DMS 273 treated with DMSO at 0.1 percent for 48 hours (cell line): ENCODE measurements at places on chromosomes 2 and 18.
A peak's percentile ranks its signal among the peaks of the same experiment; 100 is the strongest.

- DNase-seq, result no peak
These were observed 187.6 kb downstream of the STK39 start for GRCh38 chr2:168059758-168060157.

DNA sequence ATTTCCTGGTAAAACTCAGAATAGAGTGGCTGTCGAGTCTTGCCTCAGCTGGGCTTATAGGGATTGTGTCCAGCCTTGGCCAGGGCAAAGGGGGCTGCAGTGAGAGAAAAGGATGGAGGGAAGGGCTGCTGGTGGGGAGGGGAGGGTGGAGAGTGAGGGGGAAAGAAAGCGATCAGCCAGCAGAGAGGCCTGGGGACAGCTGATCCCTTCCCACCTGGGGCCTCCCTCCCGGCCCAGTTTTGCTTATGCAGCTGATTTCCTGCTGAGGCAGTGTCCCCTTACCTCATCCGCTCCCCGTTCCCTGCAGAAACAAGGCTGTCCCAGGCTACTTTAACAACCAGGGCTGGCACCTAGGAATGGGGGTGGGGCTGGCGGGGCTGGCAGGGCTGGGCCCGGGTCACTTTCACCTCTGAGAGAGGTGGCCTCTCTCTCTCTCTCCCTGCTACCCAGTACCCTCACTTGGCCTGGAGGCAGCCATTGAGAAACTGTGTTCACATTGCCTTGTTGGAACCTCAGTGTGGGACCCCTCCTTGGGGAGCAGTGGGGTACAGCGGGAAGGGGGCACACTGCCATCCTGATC is 12.2 kb upstream of the GMPPA start:
- no peak for DNase-seq

GRCh38 chr2:30439296-30439695 is 7.8 kb upstream of the LCLAT1 start:
- DNase-seq, result no peak

- DNase-seq, result no peak
These were observed 53.3 kb upstream of the CXCR4 start for GRCh38 chr2:136171223-136171622.

DNA sequence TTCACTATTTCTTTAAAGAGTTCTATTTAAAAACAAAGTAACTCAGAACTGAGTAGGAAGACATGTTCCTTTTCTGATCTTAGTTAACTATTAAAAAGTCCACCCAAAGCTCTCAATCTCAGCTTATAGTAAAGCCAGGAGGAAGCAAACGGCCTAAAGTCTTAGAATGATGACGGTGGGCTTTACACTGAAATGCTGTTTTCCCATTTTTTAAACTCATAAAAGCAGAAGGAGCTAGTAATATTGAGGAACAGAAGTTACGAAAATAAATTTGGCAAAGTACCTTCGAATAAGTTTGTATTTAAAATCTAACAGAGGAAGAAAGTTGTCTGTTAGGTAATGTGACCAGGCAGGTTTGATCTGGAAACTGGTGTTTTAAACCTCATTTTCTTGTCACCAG is 111.1 kb downstream of the ZNF532 start:
- DNase-seq, result no peak

GRCh38 chr2:139704606-139705005 is 924.4 kb upstream of the NXPH2 start:
- DNase-seq, result no peak

DNA sequence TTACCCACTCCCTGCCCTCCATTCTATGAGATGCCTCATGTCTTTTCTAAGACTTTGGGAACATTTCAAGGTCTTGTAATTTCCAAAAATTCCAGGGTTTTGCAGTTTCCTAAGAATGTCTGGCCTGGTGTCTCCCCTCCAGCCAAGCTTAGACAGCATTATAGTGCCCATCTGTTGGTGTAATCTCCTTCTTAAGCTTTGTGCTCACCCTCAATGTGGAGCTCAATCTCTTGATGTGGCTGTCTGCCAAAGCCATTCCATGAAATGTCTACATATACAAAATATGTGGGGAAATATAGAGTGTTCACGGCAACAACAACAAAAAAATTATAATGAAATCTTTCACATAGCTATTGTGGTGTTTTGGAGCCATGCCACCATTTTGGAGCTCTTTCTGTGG is 558.4 kb downstream of the PIK3C3 start:
- no peak for DNase-seq

DNA sequence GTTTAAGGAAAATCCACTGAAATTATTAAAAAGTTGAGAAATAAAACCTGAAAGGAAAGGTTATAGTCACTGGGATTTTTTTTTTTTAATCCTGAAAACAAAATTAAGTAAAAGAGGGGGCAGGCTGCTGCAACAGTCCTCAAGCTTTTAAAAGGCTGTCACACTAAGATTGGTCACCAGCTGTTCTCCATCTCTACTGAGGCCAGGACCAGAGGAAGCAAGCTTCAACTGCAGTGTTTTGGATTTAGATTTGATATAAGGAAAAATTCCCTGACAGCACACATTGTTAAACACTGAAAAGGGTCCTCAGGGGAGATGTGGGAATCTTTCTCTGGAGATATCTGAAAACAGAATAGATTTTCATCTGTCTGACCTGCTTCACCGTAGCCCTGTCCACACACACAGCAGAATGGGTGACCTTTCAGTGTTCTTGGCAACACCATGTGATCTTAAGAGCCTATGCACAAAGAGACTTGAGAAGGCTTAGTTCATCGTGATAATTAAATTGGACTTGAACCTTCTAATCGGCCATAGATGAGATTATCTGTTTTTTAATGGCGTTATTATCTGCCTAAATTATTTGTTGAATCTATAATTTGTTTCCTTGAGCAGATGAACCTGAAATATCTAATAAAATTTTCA is 132.0 kb upstream of the BOD1L2 start:
- DNase-seq, result no peak

GRCh38 chr2:113072584-113072983 is 4.8 kb downstream of the IL1F10 start:
- DNase-seq, result no peak

- no peak for DNase-seq
These were observed 45.3 kb downstream of the RTTN start for GRCh38 chr18:70160073-70160678.

DNA sequence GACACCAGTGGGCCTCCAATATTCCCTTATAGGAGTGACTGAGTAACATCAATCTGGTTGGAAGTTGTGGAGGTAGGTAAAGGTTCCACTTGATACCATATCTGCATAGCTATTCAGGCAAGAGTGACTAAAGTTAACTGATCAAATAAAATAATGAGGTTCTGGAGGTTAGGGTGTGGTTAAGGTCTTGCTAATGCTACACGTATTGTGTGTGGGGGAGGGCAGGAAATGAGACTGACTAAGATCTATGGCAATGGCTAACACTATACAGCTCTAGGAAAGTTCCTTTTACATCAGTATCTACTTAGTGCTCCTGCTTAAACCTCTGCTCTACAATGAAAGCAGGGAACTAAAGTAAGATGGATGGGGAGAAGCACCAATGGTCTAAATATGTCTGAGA is 149.1 kb upstream of the MGAT5 start:
- DNase-seq, result no peak

GRCh38 chr2:220434385-220434784 is 807.0 kb downstream of the SLC4A3 start:
- peak; percentile 16 for DNase-seq

- no peak for DNase-seq
These were observed 13.7 kb downstream of the CFAP65 start for GRCh38 chr2:219027511-219028055.

DNA sequence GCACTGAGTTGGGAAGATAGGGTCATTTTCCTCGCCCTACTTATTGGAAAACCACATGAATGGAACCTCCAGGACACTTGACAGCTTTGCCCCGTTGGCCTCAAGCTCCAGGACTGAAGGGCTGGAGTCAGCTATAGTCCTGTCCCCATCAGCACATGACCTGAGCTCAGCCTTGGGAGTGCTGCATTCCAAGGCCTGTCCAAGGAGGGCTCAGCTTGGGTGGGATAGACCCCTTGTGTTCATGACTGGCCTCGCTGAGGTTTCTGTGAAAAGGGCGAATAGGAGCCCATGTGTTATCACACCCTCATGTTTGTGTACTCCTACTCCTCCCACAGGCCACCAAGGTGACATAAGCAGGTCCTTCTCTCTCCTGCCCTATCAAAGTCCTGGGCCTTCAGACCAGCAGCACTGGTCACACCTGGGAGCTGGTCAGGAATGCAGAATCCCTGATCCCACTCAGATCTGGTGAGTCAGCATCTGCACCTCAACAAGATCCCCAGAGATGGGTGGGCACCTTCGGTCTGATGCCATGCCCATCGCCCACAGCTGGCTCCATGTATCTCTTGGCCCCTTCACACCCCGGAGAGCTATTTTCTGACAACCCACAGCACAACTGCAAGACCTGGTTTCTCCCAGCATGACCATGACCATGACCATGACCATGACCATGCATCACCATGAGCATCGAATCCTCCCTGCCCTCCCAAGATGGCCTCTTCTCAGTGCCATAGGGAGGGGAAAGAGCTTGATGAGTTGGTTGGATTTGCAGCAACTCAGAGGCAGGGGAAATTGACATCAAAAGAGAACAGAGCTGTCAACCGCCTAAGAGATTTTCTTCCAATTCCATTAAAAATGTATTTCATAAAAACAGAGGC is 83.0 kb upstream of the RAB6C start:
- DNase-seq, result no peak

DNA sequence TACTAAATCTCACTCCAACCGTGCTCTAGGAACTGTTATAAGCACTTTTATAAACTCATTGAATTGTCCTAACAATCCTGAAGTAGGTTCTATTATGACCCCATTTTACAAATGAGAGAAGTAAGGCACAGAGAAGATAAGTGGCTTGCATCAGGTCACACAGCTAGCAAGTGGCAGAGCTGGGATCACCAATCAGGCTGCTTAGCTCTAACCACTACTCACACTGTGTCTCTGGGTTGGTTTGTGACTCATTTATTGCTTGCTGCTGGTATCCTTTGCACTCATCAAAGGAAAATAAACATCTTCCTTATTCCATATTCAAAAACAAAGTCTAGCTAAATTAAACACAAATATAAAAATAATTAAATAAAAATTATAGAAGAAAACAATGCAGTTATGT is 42.5 kb upstream of the IL1R2 start:
- DNase-seq, result no peak

DNA sequence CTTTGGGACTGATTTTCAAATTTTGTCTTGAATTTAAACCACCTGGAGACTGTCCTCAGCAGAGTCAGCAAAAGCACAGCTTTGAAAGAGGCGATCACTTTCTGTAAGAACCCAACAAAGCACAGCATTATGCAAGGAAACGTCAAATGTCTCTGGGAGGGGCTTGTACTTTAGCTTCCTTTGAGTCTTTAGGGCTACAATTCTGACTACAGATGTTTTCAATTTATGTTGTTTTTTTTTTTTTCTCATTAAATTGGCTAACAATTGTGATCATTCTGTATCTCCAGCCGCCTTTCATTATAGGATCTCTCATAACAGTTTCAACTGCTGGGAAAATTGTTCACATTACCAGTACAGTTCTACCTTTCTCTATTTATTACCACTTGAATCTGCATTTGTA is 48.3 kb downstream of the COL3A1 start:
- no peak for DNase-seq

- no peak for DNase-seq
These were observed 666 bp upstream of the STAT1 start for GRCh38 chr2:191014653-191015020.

- DNase-seq, result no peak
These were observed 292.5 kb downstream of the CNTNAP5 start for GRCh38 chr2:124317628-124318027.

- no peak for DNase-seq
These were observed 2.2 kb upstream of the IL1RN start for GRCh38 chr2:113124984-113125855.

GRCh38 chr2:165401285-165401852 is 68.1 kb upstream of the CSRNP3 start:
- peak; percentile 63 for DNase-seq

GRCh38 chr18:41371156-41372045 is 583.6 kb upstream of the PIK3C3 start:
- no peak for DNase-seq

DNA sequence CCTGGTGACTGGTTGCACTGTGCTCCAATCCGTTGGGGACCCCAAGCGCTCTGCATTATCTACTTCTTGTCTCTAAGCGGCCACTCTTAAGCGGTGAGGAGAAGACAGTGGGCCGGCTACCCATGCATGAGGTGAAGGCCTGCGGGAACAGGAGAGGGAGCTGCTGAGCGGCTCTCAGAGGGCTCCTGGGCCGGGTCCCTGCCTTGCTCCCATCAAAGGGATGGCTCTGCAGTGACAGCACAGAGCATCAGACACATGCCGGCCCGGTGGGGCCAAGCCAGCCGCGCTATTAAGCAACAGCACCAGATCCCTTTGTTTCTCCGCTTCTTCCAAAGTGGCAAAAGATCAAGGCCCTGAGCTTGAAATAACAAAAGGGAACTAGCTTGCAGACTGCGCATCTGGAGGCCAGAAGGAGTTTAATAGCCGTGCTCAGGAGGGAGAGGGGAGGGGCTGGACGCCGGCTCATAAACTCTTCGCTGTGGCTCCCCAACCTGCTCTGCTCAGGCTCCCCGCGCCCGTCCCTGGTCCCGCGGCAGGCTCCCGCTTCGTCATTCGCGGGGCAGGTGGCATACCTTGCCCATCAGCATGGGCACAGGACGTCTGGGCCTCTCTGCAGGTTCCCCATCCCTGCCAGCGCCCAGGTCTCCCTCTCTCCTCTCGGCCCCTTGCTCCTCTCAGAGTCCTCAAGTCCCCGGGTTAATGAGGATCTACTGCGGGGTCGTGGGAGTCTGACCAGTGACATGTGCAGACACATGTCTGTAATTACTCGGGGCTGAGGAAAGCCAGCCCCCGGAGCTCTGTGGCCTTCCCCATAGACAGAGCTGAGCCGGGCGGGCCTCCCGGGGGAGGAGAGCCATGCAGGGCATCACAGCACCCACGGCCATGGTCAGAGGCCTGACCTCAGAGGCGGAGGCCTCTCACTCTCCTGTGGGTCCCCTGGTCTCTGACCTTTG is 96.7 kb downstream of the ASB1 start:
- DNase-seq, result peak; percentile 14

DNA sequence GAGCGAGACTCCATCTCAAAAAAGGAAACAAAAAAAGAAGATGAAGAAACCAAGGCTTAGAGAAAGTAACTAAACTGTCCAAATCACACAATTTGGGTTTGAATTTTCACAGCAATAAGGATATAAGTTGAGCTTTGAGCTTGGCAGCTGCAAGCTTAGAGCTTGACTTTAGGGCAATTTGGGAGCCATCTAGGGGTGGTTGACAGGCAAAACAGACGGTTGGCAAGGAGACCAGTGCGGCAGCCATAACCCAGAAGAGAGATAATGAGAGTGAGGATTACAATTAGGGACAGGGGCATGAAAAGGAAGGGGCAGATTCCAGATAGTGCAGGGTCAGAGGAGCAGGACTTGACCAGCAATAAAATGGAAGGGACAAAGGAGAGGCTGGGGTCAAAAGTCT is 382.2 kb upstream of the HNRNPA3 start:
- DNase-seq, result peak; percentile 4

- no peak for DNase-seq
These were observed 410.1 kb upstream of the TCF4 start for GRCh38 chr18:55998071-55998522.

GRCh38 chr2:122670897-122671296 is 915.4 kb downstream of the TSN start:
- no peak for DNase-seq
